AG10803 (cell line): ENCODE measurements at places on chromosomes 7 and 10.

DNA sequence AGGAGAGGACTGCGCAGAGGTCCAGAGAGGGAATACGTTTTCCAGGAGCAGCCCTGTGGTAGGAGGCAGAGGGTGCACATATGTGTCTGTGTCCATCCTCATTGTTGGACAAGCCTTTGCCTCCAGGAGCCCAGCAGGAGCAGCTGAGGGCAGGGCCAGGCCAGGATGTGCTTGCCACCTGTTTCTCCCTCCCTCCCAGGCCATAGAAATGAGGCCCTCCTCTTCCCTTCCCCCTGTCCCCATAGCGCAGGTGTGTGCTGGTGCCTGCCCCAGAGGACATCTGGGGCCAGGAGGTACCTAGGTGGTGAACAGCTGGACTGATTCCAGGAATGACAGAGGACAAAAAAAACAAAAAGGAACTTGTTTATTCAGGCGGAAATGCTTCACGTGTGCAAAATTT, 10.5 kb upstream of the CXCL12 start:
- no peak for DNase-seq

DNA sequence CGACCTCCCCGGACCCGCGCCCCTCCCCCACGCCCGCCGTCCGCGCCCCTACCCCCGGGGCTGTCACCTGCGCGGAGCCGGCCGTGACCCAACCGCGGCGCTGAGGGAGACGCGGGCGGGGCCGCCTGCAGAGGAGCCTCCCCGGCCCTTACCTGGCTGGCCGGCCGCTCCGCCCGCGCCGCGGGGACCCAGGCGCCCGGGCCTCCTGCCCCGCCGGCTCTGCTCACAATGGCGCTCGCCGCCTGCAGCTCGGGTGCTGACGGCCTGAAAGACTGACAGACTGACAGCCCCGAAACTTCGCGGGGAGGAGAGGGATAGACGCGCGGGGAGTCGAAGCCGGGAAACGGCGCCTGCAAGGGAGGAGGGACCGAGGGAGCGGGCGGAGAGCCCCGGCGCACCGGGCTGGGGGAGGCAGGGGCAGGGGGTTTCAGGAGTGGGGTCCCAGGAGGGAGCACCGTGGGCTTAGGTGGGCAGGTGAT, 393 bp downstream of the ZNF467 start:
- no peak for DNase-seq

- no peak for DNase-seq
Measured at GRCh38 chr10:117262291-117262902, 21.5 kb downstream of the SLC18A2 start.

- DNase-seq: no peak
Measured at GRCh38 chr7:7918736-7919448, 49.7 kb upstream of the GLCCI1 start.

DNA sequence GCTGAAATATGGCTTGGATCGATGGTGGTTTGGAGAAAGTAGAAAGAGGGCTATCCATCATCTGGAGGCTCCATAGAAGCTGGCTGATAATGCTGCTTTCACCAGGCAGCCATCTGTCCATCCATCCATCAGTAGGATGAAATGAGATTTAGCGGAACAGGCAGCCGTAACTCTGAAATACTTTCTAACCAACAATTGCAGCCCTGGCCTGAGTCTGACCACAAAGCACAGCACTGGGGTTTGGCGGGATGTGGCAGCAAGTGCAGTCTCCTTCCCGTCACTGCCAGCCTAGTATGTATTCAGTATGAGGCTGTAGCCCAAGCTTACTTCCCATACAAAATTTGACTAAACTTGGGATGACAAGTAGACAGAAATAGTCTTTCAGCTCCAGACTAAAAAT, 38.0 kb downstream of the R3HCC1L start:
- DNase-seq: peak; percentile 27

DNA sequence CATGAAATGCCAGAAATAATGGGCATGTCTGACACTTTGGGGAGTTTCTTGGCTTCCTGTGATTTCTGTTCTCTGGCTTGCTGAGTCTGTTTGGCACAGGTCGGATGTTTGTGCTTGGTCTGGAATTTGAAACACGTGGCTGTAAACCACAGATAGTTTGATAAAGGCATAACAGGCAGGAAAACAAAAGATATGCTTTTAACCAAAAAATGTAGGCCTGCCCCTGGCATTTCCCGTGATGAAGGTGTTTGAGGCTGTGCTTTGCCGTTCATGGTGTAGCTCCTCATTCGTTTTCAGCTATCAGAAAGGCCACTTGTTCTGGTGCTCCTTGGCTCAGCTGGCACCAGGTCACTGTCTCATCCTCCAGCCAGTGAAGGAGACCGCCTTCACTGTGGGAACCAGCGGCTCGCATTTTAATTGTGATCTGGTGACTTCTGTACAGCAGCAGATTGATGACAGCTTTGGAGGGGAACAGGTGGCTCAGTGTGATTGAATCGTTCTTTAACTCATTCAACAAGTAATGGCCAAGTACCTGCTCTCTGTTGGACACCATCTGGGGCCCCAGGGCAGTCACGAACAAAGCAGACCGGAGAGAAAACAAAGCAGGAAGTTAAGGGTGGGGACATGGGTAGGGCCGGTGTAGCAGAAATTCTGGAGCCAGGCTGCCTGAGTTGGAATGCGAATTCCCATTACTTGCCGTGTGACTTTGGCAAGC, 111.5 kb downstream of the CCNY start:
- DNase-seq: peak; percentile 85

DNA sequence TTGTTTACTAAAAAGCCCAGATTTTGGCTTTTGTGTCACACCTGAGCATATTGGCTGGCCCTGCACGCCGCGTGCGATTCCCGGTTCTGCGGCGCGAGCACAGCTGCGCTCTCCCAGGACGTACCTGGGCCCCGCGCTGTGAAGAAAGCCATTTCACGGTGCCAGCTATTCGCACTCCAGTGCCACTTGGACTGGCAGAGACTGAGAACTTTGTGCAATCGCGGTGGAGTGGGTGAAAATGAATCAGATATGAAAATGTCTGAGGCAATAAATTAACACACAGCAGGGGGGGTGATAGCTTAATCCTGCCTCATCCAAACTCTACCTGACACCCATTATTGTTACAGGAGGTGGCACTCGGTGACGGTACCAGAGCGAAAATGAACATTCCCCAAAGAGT, 330.1 kb upstream of the MGMT start:
- no peak for DNase-seq

DNA sequence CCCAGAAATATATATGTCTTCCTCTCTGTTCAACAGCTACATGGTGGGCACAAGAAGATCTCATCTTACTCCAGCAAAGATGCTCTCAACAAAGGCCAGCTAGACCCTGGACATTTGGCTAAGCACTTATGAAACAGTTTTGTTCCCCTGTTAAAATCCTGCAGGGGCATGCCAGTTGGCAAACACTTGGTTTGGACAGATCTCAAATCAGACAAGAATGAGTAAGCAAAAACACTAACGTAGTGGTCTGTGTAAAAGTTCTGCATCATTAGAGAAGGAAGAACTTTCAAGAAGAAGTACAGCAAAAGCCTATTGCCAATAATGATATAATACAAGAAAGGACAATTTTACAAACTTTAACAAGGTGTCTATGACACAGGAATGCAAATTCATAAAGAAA, 125.6 kb downstream of the CALN1 start:
- DNase-seq: no peak

- no peak for DNase-seq
Measured at GRCh38 chr7:95421847-95422444, 12.9 kb downstream of the PON2 start.

DNA sequence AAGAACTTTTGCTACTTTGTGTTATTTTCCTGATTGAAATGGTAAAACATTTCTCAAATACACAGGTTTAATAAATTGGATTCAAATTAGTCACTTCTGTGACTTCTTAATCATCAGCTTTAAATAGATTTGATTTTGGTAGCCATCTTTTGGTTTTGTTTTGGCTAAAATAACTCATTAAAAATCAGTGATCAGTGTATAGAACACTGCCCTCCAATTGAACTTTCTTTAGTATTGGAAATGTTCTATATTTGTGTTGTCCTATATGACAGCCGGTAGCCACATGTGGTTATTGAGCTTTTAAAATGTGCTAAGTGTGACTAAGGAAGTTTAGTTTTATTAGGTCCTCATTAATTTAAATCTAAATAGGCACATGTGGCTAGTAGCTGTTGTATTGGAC, 50.4 kb downstream of the GLCCI1 start:
- no peak for DNase-seq

- peak; percentile 9 for DNase-seq
Measured at GRCh38 chr10:101495324-101495925, 92.6 kb downstream of the POLL start.

GRCh38 chr10:2958659-2959058, 108.7 kb upstream of the PFKP start:
- no peak for DNase-seq

- DNase-seq: no peak
Measured at GRCh38 chr10:89330537-89331212, 2.9 kb downstream of the IFIT3 start.

- no peak for DNase-seq
Measured at GRCh38 chr10:131142517-131143380, 168.8 kb downstream of the TCERG1L start.

- peak; percentile 97 for DNase-seq
Measured at GRCh38 chr10:34526758-34527730, 288.1 kb downstream of the PARD3 start.

DNA sequence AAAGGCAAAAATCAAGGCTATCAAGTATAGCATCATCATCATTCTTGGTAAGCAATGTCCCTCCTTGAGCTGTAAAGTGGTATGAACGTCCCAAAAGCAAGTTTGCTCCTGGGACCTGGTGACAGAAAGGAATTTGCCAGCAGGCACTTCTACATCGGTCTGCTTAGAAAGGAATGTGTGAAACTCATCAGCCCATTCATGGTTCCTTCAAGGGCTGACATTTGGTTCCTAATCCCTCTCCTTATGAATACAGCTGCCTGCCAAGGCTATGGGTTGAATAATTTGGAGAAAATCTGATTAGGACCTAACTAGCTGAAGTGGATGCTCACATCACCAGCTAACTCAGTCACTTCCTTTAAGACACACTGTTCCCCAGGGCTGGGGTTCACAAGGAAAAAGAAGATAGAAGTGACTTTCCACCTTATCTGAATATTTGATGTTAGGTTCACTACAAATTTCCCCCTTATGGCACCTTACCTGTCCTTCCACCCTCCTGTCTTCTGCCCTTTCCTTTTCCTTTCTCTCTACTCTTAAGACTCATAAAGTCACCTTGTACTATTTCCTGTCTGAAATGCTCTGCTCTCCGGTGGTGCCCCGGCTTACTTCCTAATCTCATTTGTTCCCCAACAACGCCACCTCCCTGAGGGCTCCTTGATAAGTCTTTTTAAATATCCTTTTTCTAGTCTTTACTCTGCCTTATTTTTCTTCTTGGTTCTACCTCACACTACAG, 187.1 kb downstream of the NPSR1 start:
- no peak for DNase-seq

DNA sequence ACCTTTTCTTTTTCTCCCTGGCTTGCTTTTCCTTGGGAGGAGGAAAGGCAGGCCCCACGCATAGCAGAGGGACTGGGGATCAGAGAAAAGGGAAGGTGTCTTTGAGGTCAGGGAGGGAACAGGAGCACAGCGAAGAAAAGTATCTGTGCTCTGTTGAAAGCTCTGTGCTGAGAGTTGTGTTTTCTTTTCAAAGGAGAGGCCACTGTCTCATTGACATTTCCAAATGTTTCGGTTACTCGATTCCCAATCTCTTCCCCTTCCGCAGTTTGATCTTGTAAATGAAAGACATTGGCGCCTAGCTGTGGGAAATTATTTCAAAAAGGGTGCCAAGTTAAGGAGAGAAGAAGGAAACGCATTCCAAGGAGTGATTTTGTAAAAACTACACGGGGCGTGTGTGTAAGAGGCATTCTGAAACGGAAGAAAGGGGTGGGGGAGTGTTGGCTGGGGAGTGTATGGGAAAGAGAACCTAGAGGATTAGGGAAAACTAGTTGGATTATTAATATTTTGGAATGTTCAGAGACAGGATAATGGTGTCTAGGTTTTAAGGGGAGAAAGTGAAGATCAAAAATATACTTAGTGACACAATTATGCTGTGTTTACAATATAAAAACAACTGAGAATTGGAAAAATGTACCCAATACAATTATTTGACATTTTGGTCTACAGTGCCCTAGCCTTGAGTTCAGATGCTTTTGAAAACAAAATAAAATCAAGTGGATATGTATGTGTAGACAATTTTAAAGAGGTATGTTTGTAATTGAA, 708 bp downstream of the KLHDC10 start:
- peak; percentile 21 for DNase-seq
